ENCODE measurements at places on chromosomes 13 and 19.

GRCh38 chr13:99384468-99384867 lies 77.3 kb upstream of the GPR183 start:
- no peak overlapping the region for H3K27ac ChIP-seq
- H3K4me3 ChIP-seq = no peak overlapping the region
- H3K27me3 ChIP-seq = no peaks in the 10 kb centered on the region
- no peak for DNase-seq

DNA sequence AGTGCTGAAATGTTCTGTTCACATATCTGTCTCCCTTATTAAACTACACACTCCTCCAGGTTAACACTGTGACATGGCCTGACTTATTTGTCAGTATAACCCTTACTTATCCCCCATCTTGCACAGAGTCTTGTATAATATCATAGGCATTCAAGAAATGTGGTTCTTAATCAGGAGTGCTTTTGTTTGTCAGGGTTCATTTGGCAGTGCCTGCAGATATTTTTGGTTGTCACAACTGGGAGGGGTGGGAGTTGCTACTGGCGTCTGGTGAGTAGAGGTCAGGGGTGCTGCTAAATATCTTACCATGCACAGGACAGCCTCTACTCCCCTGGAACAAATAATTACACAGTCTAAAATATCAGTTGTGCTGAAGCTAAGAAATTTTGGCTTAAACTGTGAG lies 20.4 kb upstream of the OBI1 start:
- peak overlapping the region; percentile 49 for H3K27ac ChIP-seq
- H3K27me3 ChIP-seq = no peaks in the 10 kb centered on the region
- no peak for DNase-seq

DNA sequence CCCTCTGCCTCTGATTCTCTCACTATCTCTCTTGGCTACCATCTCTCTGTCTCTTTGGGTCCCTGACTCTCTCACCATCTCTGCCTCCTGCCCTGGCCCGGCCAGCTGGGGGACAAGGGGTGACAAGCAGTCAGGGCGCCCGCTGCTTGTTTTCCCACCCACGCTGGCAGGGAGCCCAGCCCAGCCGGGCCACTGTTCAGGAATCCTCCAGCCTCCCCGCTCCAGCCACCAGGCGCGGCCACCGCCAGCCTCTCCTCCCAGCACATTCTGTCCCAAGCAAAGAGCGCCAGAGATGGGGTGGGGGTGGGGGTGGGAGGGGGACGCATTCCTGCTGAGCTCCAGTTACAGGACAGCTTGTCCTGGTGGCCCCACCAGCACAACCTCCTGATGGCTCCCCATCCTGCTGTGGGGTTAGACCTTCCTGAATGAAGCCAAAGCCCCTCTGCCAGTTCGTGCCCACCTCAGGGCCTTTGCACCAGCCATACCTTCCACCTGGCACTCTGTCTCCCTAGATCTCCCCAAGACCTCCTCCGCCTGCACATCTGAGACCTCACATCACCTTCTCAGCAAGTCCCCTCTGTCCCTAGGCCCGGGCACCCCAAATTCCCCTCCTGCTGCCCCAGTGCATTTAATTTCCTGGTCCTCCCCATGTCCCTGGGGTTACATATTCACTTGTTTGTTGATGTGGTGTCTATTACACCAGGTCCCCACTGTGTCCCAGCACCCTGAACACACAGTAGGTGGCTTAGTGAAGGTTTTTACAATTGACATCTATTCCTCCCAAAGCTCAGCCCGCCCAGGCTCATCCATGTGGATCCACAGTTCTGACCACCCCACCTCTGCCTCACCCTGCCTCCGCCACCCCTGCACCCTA lies 12.5 kb downstream of the ARRDC2 start:
- H3K4me3 ChIP-seq = peak overlapping the region; percentile 17
- DNase-seq = peak; percentile 96
- peaks cover 3% of the 10 kb centered on the region for H3K36me3 ChIP-seq
- no peaks in the 10 kb centered on the region for H3K27me3 ChIP-seq
- H3K4me1 ChIP-seq = peaks cover 94% of the 10 kb centered on the region

DNA sequence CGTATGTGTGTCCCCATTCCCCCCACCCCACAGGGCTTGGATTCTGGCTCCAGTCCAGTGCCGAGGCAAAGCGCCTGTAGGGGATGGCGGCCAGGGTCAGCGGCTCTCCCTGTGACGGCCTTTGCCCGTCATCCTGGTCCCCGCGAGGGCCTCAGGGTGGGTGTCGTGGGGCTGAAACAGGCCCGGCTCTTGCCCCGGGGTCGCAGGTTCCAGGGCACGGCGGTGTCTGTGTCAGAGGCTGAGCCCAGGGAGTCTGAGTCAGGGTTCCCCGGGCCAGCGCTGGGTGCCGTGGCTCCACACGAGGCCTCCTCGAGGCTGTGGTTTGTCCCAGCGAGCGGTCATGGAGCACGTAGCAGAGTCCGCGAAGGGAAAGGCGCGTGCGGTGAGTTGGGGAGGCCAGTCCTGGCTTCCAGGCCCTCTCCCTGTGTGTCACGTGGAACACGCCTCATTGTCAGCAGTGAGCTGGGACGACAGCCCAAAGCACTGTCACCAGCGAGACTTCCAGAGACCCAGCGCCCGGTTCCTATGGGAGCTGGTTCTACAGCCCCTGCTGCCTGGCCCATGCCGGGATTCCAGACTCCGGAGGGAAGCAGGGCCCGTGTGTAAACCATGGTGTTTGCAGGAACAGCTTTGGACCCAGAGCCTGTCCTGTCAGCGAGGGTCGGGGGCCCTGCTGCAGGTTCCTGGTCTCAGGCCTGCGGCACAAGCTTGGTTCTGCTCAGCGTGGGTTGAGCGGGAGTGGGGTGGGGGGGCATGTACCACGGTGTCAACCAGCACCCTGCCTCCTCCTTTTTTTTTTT lies 13.4 kb downstream of the NCLN start:
- no peaks in the 10 kb centered on the region for H3K27me3 ChIP-seq
- DNase-seq = no peak
- H3K4me1 ChIP-seq = no peaks in the 10 kb centered on the region
- no peak overlapping the region for H3K4me3 ChIP-seq
- H3K27ac ChIP-seq = no peak overlapping the region
- peaks cover 32% of the 10 kb centered on the region for H3K36me3 ChIP-seq

DNA sequence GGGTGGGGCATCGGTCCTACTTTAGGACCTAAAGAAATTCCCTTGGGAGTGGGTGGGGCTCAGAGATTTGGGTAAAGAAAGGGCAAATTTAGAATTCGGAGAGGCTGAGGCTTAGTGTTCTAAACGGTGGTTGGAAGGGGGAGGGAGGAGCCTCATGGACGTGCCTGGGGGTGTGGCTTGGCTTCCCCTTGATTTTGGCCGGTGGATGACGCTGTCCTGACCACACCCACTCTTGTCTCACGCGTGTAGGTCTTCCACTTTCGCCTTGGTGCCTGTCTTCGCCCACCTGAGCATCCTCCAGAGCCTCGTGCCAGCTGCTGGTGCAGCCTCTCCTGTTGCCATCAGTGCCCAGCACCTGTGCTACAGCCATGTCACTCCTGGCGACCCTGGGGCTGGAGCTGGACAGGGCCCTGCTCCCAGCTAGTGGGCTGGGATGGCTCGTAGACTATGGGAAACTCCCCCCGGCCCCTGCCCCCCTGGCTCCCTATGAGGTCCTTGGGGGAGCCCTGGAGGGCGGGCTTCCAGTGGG lies 1.2 kb upstream of the NUP62 start:
- peak overlapping the region; percentile 95 for H3K27ac ChIP-seq
- peak overlapping the region; percentile 100 for H3K4me3 ChIP-seq
- no peaks in the 10 kb centered on the region for H3K27me3 ChIP-seq
- H3K4me1 ChIP-seq = peaks cover 35% of the 10 kb centered on the region
- peaks cover 21% of the 10 kb centered on the region for H3K36me3 ChIP-seq
- peak; percentile 34 for DNase-seq

- H3K27me3 ChIP-seq = no peaks in the 10 kb centered on the region
- H3K4me1 ChIP-seq = peaks cover 36% of the 10 kb centered on the region
- peak; percentile 38 for DNase-seq
- H3K27ac ChIP-seq = peak overlapping the region; percentile 90
- H3K4me3 ChIP-seq = peak overlapping the region; percentile 54
These were observed 26.6 kb downstream of the GNG7 start for GRCh38 chr19:2675892-2676291.

- peaks cover 84% of the 10 kb centered on the region for H3K36me3 ChIP-seq
- DNase-seq = no peak
- peaks cover 37% of the 10 kb centered on the region for H3K4me1 ChIP-seq
- H3K27me3 ChIP-seq = no peaks in the 10 kb centered on the region
- no peak overlapping the region for H3K4me3 ChIP-seq
- H3K27ac ChIP-seq = peak overlapping the region; percentile 65
These were observed 5.7 kb downstream of the DCAF15 start for GRCh38 chr19:13958043-13958442.

GRCh38 chr19:18299654-18300053 lies 18.2 kb upstream of the JUND start:
- H3K27me3 ChIP-seq = no peaks in the 10 kb centered on the region
- DNase-seq = no peak
- no peak overlapping the region for H3K27ac ChIP-seq
- no peak overlapping the region for H3K4me3 ChIP-seq
- H3K36me3 ChIP-seq = no peaks in the 10 kb centered on the region

GRCh38 chr19:41869374-41869955 lies 7.6 kb upstream of the CD79A start:
- no peaks in the 10 kb centered on the region for H3K27me3 ChIP-seq
- H3K36me3 ChIP-seq = peaks cover 71% of the 10 kb centered on the region
- H3K4me1 ChIP-seq = peaks cover 77% of the 10 kb centered on the region
- no peak for DNase-seq
- H3K4me3 ChIP-seq = no peak overlapping the region

DNA sequence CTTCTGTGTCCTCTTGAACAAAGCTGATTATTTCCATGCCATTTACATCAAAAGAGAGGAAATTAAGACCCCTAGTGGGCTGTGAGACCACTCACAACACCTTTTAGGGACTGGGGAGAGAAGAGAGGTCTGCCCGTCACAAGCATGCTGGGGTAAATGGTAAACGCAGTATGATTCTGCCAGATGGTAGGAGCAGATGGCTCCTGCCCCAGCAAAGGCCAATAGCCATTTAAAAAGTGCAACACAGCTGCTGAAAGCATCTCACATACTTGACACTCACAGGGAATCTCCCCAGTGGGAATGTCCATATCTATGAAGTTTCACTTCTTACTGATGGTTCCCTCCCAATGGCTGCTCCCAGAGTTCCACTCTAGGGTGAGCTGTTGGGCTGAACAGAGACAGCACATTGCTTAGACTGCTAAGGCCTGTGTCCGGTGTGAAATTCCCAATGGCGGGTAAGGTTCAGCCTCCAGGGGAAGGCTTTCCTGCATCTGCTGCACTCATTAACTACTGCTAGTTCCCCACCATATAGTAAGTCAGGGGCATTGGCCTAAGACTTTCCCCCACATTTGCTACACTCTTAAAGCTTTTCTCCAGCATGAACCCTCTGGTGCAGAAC lies 7.4 kb downstream of the ZNF671 start:
- H3K27me3 ChIP-seq = no peaks in the 10 kb centered on the region
- no peak overlapping the region for H3K4me3 ChIP-seq
- DNase-seq = no peak
- H3K4me1 ChIP-seq = peaks cover 10% of the 10 kb centered on the region

DNA sequence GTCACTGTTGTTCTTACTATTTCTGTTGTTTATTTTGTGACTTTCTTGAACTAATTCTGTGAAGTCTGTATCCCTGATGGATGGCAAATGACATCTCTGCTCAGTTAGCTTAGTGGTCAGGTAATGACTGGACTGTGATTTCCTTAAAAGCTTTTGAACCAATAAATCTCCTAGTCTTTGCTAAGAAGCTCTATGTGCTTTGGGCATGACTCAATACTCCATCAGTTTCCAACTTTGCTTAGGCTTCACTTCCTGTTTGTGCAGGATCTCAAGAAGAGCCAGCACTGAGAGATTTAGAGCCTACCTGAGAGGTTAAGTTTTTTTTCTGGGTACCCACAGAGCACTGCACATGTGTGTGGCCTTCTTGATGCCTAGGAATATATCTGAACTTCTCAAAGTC lies 329.7 kb upstream of the HTR2A start:
- no peaks in the 10 kb centered on the region for H3K27me3 ChIP-seq
- H3K4me1 ChIP-seq = no peaks in the 10 kb centered on the region

DNA sequence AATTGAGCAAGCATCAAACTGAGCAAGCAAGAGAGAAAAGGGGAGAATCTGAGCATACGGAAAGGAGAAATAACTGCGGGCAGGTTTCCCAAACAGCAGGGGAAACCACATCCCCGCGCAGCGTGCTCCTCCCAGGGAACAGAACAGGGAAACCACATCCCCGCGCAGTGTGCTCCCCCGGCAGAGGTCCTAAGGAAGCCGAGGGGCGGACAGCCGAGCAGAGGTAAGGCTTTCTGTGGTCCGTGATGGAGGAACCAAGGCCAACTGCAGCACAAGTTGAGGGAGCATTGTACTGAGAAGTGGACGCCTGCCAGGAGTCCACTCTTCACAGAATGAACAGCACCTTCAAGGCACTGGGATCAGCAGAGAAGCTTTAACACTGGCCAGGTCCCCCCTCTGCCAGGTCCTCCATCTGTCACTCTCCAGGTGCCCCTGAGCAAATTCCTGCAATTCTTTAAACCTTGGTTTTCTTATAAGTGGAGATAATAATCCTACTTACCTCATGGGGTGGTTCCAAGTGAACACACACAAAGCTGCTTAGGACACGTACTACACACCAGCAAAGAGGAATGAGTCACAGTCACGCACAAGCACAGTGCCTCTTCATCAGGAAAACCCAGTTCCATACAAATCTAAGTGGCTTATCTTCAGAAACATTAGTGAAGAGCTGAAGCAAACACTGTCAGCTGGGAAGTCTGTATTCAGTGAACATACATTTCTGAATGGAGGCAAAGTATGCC lies 23.0 kb upstream of the LAMP1 start:
- H3K27me3 ChIP-seq = no peaks in the 10 kb centered on the region
- no peak overlapping the region for H3K27ac ChIP-seq
- H3K4me1 ChIP-seq = peaks cover 6% of the 10 kb centered on the region
- DNase-seq = no peak
- H3K36me3 ChIP-seq = peaks cover 10% of the 10 kb centered on the region
- H3K4me3 ChIP-seq = no peak overlapping the region

GRCh38 chr19:42150364-42150763 lies 18.1 kb upstream of the POU2F2 start:
- no peaks in the 10 kb centered on the region for H3K4me1 ChIP-seq
- no peaks in the 10 kb centered on the region for H3K36me3 ChIP-seq
- no peak overlapping the region for H3K27ac ChIP-seq
- DNase-seq = no peak

GRCh38 chr13:109900320-109900719 lies 113.9 kb upstream of the IRS2 start:
- no peak overlapping the region for H3K4me3 ChIP-seq
- H3K36me3 ChIP-seq = no peaks in the 10 kb centered on the region
- DNase-seq = no peak
- no peak overlapping the region for H3K27ac ChIP-seq
- no peaks in the 10 kb centered on the region for H3K27me3 ChIP-seq

GRCh38 chr19:47494729-47495128 lies 10.7 kb upstream of the KPTN start:
- H3K36me3 ChIP-seq = peaks cover 70% of the 10 kb centered on the region
- no peak overlapping the region for H3K4me3 ChIP-seq
- peak overlapping the region; percentile 75 for H3K27ac ChIP-seq
- no peaks in the 10 kb centered on the region for H3K27me3 ChIP-seq
- peaks cover 65% of the 10 kb centered on the region for H3K4me1 ChIP-seq
- DNase-seq = no peak

DNA sequence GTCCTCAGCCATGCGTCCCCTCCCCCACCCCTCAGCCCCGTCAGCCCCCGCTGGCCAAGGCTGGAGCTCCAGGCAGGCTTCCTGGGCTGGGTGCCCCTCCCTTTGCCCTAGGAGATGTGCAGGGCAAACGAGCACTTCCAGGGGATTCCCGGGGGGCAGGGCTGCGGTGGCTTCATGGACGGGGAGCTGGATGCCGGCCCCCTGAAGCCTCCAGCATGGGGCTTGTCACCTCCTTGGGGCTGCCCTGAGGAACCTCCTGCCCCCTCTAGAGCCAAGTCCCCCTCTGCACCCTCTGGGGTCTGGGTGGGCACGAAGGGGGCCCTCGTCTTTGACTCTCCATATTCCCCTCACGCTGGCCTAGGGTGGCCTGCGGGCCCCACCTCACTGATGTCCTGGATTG lies 25.4 kb upstream of the SLC7A10 start:
- H3K27ac ChIP-seq = no peak overlapping the region
- DNase-seq = no peak
